ENCODE measurements at places on chromosomes 11 and 22.

GRCh38 chr22:20056161-20056560, 23.9 kb upstream of the DGCR8 start:
- DNase-seq = no peak

DNA sequence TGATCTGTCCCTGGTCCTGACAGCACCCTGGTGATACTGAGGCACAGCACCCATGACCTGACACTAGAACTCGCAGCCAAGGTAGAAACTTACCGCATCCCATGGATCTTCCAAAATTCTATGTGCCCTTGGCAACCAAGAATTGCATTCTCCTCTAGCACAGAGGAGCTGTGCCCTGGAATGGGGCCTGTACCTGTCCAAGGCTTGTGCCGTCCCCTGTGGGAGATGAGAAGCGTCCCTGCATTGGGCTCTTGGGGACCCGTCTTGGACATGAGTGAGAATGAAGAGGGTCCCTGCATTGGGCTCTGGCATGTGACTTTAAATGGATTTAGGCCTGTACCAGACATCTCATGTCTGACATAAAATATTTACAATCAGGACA, 67.1 kb downstream of the GGTLC2 start:
- no peak for DNase-seq

- DNase-seq = no peak
These were observed 41.4 kb upstream of the CREB3L1 start for GRCh38 chr11:46235777-46236688.

DNA sequence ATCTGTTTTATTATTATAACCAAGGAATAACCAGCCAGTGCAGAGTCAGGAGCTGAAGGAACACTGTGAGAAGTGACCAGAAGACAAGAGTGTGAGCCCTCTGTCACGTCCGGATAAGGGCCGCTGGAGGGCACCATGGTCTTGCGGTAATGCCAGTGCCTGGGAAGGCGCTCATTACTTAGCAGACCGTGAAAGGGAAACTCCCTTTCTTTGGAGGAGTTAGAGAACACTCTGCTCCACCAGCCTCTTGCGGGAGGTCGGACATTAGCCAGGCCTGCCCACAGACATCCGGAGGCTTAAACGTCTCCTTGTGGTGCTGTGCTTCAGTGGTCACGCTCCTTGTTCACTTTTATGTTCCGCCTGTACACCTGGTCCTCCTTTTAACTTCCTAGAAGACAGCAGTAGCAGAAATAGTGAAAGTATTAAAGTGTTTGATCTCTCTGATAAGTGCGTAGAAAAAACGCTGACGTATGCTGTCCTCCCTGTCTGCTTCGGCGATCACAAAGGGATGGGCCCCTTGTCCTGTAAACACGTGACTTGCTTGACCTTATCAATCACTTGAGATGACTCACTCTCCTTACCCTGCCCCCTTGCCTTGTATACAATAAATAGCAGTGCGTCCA, 120.6 kb upstream of the LMO1 start:
- DNase-seq = peak; percentile 88

GRCh38 chr22:44597616-44598015, 99.6 kb upstream of the RTL6 start:
- peak; percentile 17 for DNase-seq

- peak; percentile 74 for DNase-seq
These were observed 98.5 kb downstream of the SMCO4 start for GRCh38 chr11:93444617-93445073.

GRCh38 chr22:33921525-33922348, 1.5 kb upstream of the LARGE1 start:
- peak; percentile 60 for DNase-seq
